Right kidney (tissue), 9 donors: ENCODE measurements at places on chromosomes 12 and 14.

DNA sequence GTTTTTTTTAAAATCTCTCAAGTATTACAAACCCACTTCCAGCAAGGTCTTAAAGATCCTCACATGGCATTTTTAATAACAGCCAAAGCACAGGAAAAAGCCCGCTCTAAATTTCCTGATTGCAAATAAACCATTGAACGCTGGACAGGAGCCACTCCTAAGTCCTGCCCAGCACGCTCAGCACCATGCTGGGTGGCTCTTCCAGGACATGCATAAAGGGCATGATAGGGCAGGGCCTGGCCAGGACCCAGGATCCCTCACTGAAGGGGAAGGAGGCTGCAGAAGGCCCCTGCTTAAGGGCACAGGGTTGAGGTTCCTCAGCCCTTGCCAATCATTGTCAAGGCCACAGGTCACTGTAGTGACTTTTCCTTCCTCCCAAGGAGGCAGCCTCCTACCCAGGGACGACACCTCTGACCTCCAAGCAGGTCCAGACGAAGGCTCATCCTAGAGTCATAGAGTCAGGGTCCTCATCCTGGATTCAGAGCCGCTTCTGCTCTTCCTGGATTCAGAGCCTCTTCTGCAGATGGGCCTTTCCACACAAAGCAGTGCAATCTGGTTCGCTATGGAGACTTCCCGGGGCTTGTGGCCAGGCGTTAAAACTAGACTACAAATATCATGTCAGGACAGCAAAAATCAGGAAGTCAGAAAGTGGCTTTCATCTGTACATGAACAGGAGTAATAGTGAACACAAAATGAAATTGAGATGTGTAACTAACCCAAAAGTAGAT is 123.8 kb downstream of the GCH1 start:
- DNase-seq: no peak

- DNase-seq: no peak
Measured at GRCh38 chr12:64160711-64161060, 61.4 kb downstream of the KICS2 start.

GRCh38 chr12:114744691-114745090 is 60.7 kb upstream of the TBX3 start:
- DNase-seq: no peak

DNA sequence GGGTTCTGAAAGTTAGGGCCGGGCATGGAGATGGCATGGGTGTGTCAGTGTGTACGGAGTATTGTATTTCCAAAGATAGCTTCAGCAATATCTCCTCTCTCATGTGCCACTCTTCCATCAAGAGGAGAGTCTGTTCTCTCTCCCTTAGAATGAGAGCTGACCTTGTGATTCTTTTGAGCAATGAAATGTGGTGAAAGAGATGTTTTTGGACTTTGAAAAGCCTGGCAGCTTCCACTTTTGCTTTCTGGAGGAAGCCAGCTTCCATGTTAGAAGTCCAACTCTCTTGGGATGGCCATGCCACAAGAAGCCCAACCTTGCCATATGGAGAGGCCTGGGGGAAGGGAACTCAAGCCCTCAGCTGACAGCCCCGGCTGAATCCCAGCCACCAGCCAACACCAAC is 72.4 kb upstream of the GZMB start:
- no peak for DNase-seq

DNA sequence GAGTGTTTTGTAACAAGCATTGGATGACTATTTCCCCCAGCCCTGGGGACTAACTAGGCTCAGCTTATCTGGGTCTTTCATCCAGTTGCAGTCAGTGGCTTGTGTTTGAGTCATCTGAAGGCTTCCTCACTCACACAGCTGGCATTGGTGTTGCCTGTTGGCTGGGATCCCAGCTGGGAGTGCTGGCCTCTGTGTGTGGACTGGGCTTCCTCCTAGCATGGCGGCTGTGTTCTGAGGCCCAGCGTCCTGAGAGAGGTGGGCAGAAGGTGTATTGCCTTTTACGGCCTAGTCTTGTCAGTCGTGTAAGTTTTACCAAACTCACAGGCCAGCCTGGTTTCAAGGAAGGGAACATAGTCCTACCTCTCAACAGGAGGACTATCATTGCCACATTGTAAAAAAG is 28.3 kb upstream of the PPP2R5C start:
- DNase-seq: no peak

GRCh38 chr14:45136399-45136798 is 669 bp downstream of the FANCM start:
- DNase-seq: no peak

GRCh38 chr14:75437201-75438143 is 9.7 kb downstream of the JDP2 start:
- DNase-seq: no peak

GRCh38 chr14:21703357-21704326 is 30.0 kb upstream of the OR4E1 start:
- DNase-seq: no peak

DNA sequence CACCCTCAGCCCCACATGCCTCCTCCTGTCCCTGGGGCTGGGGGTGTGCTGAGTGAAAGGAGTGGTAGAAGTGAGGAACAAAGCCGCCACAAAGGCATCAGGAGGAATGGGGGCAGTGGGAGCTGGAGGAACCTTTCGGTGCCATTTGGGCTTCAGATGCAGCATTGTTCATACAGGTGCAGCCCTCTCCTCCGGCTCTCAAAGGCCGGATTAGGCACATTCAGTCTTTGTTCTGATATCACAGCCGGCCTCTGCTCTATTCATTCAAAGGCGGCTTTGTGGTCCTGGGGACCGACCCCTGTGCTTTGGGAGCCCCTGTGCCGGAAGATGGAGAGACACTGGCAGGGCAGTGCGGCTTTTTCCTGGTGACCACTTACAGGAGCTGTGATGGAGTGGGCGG is 53.2 kb downstream of the SMOC1 start:
- no peak for DNase-seq
